Astrocyte (in vitro differentiated cells and primary cell): ENCODE measurements at places on chromosomes 11 and 22. TPM values are rescaled to one million over a fixed set of nuclear protein-coding genes. Genes with fewer than 3 reads are reported as not detected.

Gene RPS19BP1
- 45.5 and 58.7 TPM in 2 replicates for total RNA-seq

Gene CLCF1
- total RNA-seq, result 17.4 and 17.6 TPM in 2 replicates

Gene YPEL1
- 0.82 and 0.86 TPM in 2 replicates for total RNA-seq

Gene C11orf87
- total RNA-seq, result 0.07 TPM in 1 of 2 replicates, not detected in the other

Gene FCHSD2
- total RNA-seq, result 17.8 and 18.9 TPM in 2 replicates

Gene SLC22A6
- total RNA-seq, result not detected in 2 replicates

Gene OSBP2
- 0.48 and 0.89 TPM in 2 replicates for total RNA-seq

Gene C11orf86
- not detected in 2 replicates for total RNA-seq

Gene TMEM184B
- total RNA-seq, result 109 and 114 TPM in 2 replicates

Gene SLN
- 4.9 and 8.0 TPM in 2 replicates for total RNA-seq

Gene ALDH3B1
- 1.1 and 1.3 TPM in 2 replicates for total RNA-seq

- DNase-seq, result peak; percentile 14
Measured at GRCh38 chr11:46729110-46730027, 10.4 kb downstream of the F2 start.

GRCh38 chr11:5250543-5251204 is 1.0 kb upstream of the HBG1 start:
- DNase-seq, result no peak

GRCh38 chr22:33882991-33883390 is 37.3 kb downstream of the LARGE1 start:
- no peak for DNase-seq

DNA sequence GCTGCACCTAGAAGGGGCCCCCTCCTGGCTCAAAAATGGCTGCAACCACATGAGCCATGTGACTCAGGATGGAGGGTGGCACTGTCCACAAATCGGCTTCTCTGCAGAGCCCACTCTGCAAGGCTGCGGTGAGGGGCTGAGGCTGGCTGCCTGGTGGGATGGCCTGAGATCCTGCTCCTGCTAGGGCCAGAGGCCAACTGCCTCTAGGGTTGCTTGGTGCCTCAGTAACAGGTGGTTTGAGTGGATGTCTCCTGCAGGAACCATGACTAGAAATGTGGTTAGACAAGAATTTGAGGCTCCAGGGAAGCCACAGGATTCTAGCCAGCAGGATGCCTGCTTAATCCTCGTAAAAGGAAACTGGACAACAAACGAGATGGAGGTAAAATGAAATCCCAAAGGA is 17.1 kb downstream of the PATZ1 start:
- DNase-seq, result peak; percentile 30

DNA sequence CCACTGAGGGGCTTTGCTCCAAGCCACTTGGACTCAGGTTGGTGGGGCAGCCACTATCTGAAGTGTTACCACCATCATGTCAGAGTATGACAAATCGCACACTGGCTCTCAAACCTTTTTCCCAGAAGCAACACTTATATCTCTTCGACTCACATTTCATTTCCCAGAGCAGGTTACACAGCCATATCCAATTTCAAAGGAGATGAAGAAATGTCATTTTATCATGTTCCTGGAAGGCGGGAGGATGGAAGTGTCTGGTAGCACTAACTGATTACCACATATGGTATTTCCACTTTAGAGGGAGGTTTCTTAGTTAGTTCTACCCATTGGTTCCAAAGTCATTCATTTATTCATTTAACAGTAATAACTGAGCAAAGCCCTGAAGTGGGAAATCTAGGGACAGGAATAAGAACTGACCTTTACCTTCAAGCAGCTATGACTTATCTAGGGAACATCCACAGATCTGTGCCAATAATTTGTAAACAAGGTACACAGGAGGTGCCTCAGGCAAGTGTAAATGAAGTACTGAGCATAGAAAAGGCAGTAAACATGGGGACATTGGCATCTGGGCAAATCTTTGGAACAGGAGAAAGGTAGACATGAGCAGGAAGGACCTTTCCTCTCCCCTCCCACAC is 54.9 kb upstream of the LRRC55 start:
- DNase-seq, result no peak

DNA sequence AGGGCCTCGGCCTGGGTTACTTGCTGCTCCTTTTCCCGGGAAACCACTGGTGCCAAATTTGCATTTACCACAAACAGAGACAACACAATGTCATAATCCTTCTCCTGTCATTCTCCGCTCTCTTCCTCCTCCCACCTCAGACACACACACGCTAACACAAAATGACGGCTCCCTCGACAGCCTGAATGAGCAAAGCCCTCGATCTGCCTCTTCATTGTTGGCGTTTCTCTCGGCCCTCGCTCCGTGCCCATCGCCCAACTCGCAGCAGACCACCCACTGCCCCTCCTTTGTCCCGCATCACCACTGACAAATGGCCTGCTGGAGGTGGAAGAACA is 12.5 kb upstream of the TCF20 start:
- DNase-seq, result no peak

- DNase-seq, result peak; percentile 63
Measured at GRCh38 chr22:43883012-43883661, 8.7 kb downstream of the PNPLA5 start.

DNA sequence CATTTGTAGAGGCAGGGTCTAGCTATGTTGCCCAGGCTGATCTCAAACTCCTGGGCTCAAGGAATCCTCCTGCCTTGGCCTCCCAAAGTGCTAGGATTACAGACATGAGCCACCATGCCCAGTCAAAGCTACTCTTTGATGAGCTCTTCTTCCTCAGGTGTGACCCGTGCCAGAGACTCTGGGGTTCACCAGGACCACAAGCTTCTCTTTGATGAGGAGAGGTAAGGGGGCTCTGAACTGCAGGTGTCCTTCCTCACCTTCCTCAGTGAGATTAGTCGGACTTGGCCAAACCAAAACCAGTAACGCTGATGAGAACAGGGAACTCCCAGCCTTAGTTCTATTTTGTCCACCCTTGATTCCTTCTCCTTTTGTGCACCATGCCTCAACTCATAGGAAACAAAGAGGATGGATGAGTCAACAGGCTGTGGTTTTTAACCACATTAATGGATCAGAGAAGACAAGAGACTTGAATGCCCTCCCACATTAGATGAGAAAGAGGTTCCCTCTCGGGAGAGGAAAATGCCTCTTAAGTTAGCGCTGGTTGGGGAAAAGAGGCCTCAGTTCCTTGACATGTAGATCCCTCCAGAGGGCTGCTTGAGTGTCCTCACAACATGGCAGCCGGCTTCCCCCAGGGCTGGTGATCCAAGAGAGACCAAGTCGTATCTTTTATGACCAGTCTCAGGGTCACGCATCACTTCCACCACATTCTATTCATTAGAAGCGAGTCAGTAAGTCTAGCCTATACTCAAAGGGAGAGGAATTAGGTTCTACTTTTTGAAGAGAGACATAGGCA is 25.7 kb upstream of the CTR9 start:
- DNase-seq, result peak; percentile 97

GRCh38 chr11:46672381-46672839 is 28.0 kb downstream of the ARHGAP1 start:
- no peak for DNase-seq

DNA sequence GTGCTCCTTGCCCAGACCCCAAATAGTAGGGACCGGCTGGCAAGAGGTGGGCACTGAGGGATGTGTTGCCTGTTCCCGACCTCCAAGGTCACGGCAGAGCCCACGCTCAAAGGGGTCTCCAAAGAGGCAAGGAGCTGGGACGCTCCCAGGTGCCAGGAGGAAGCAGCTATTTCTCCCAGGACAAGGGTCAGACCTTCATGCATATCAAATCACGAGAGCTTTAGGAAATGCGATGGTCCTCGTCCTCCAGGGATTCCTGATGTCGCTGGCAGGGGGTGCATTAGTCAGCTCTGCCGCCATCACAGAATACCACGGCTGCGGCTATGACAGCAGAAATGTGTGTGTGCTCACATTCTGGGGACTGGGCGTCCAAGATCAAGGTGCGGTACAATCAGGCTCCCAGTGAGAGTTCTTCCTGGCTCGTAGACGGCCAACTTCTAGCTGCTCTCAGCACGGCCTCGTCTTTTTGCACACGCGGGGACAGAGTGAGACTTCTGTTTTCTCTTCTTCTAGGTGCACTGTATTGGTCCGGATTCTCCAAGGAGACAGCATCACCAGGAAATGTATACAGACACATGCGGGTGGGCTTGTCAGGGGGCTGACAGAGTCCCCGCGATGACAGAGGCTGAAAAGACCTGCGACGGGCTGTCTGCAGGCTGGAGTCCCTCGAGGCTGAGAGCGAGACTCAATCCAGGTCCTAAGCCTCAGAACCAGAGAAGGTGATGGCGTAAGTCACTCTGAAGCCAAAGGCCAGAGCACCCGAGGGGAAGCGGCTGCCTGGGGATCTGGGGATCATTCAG is 81.6 kb downstream of the SHANK2 start:
- no peak for DNase-seq

DNA sequence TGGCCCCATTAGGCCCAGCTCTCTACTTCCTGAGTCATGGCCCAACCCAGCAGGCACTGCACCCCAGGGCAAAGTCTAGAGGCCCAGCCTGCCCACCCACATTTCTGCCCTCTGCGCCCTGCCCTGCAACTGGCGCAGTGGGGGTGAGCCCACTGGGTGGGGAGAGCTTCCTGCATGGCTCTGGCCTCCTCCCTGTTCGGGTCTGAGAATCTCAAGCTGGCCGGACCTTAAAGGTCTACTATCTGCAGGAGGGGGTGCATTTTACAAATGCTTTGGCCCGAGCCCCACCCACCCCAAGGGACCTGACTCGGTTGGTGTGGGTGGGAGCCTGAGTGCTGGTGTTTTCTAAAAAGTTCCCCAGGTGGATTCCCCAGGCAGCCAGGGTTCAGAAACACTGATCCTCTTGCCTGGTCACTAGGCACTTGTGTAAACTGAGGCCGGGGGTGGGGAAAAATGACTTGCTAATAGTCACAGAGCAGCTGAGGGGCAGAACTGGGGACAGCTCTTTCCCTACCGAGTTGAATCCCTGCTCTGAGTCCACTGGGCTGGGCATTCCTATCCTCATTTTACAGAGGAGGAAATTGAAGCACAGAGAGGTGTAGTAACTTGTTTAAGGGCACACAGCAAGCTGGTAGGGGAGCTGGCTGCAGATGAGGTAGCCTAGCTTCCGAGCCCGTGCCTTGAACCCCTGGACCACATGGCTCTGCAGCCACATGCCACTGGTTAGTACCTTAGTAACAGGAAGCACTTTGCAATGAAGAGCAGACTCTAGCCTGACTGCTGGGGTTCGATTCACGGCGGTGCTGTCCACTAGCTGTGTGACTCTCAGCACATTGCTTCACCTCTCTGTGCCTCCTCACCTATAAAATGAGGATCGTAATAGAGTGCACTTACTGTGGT is 36.3 kb downstream of the CD82 start:
- DNase-seq, result no peak

- no peak for DNase-seq
Measured at GRCh38 chr11:32571039-32571438, 12.6 kb upstream of the EIF3M start.

- no peak for DNase-seq
Measured at GRCh38 chr11:62678433-62678769, 472 bp downstream of the UBXN1 start.

GRCh38 chr11:2212411-2213251 is 41.0 kb upstream of the TH start:
- DNase-seq, result no peak

- DNase-seq, result no peak
Measured at GRCh38 chr22:26981541-26981940, 324.2 kb downstream of the MIAT start.

GRCh38 chr11:28464252-28464867 is 356.2 kb downstream of the METTL15 start:
- DNase-seq, result peak; percentile 60

- DNase-seq, result no peak
Measured at GRCh38 chr22:23745791-23746190, 5.1 kb downstream of the ZNF70 start.

DNA sequence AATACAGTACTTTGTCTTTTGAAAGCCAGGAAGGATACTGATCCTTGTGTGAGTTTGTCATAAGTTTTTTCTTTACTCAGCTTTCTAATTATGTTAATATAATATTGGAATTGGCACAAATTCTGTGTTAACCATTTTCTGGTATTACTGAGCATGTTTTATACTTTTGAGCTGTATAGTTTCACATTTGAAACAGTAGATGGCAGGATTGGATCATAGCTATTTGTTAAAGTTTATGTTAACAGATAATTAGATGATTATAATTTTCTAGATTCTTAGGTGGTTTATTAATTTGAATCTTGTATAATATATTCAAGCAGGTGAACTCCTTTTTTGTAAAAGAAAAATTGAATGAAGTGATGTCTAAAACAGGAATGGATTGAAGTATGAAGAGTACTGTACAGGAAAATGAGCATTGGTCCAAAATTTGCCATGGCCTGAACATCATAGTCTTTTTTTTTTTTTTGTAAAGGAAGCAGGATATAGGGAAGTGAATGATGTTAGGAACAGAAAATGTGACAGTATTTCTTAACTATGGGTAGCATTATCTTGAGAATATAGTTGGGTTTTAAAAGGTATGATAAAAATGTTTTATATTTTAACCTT is 102.0 kb downstream of the CYP2R1 start:
- no peak for DNase-seq

GRCh38 chr11:42407341-42407740 is 904.5 kb upstream of the API5 start:
- no peak for DNase-seq

- DNase-seq, result no peak
Measured at GRCh38 chr22:42707496-42707895, 13.2 kb downstream of the A4GALT start.

DNA sequence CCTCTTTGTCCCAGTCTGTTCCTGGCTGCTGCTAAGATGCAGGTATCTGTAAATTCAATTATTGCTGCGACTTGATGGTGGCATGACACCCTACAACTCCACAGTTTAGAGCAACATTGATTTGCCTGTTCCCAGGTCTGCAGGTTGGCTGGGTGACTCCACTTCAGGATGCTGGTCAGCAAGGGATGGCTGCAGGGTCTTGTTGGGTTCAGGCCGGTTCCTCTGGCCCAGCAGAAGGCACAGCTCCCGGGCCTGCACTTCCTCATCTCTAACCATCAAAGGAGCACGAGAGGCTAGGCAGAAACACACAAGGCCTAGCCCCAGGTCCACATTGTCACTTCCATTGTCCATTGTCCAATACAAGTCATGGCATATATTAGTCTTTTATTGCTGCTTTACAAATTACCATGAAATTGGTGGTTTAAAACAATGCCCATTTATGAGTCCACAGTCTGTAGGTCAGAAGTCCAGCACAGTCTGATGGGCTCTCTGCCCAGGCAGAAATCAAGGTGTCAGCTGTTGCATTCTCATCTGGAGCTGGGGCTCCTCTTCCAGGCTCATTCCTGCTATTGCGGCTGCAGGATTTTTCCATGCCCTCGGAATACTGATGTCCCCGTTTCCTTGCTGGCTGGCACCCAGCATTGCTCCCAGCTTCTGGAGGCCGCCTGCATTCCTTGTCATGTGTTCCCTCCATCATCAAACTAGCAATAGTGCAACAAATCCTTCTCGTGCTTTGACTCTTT is 96.6 kb upstream of the LMO1 start:
- DNase-seq, result no peak

- no peak for DNase-seq
Measured at GRCh38 chr22:20036084-20036482, 15.2 kb downstream of the TANGO2 start.

GRCh38 chr22:26798462-26799065 is 141.2 kb downstream of the MIAT start:
- DNase-seq, result no peak
